ENCODE measurements at places on chromosomes 12 and 14.

GRCh38 chr14:103910984-103911383 lies 17.3 kb upstream of the TDRD9 start:
- no peak for DNase-seq

GRCh38 chr14:100108042-100108825 lies 43.0 kb downstream of the EVL start:
- DNase-seq, result peak; percentile 94

- DNase-seq, result no peak
These were observed 62.4 kb downstream of the PUS7L start for GRCh38 chr12:43696154-43696553.

DNA sequence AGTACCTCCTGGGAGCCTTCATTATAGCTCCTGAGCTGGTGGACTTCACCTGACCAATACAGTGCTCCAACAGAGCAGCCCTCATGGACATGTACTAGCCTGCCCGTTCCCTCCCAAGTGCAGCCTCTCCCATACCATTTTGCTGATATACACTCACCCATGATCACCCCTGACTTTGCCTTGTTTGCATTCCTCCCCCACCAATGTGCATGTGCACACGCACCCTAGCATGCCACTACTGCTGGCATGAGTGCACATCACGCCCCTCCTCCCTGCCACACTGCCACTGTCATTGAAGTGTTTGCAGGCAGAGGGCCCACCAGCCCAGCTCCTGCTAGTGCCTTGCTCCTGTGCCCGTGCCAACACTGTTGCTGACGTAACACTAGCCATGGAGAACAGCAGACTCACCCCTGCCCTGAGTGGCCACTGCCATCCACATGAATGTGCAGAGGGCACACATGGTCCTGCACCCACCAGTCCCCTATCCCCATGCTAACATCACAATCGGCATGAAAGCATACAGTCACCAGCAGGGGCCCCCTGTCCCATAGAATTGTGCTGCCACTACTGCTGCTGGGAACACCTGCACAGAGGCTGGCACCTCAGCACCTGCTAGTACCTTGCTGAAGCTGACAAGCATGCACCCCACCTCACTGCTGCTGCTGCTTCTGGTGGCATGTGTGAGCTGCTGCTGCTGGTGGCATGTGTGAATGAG lies 110.3 kb downstream of the SINHCAF start:
- DNase-seq, result no peak

DNA sequence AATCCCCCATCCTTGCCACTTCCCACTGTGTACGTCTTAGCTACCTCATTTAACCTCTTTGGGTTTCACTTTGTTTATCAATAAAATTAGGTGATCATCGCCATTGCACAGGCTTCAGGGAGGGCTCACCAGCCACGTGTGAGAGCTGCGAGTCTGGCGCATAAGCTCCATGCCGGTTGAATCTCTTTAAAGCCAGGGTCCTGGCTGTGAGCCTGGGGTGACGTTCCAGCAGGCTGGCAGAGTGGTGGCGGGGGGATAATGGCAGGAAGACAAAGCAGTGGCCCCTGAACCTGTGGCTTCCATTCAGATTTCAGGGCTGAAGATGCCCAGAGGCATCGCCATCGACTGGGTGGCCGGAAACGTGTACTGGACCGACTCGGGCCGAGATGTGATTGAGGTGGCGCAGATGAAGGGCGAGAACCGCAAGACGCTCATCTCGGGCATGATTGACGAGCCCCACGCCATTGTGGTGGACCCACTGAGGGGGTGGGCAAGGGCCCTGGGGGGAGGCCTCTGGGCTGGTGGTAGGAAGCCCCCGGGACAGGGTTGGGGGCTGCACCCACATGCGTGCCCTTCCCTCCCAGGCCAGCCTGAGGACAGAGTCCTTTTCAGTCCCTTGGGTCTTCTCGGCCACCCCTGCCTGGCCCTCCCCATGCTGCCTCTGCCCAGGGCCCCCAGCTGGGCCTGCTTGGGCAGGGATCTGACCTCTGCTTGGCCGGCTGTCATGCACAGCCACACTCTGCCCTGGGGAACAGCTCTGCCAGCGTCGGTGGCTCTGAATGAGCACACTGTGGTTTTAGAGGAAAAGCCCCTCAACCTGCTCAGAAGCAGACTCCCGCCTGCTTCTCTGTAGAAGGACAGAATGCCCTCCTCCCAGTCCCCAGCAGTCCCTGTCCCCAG lies 8.6 kb upstream of the NXPH4 start:
- DNase-seq, result no peak

DNA sequence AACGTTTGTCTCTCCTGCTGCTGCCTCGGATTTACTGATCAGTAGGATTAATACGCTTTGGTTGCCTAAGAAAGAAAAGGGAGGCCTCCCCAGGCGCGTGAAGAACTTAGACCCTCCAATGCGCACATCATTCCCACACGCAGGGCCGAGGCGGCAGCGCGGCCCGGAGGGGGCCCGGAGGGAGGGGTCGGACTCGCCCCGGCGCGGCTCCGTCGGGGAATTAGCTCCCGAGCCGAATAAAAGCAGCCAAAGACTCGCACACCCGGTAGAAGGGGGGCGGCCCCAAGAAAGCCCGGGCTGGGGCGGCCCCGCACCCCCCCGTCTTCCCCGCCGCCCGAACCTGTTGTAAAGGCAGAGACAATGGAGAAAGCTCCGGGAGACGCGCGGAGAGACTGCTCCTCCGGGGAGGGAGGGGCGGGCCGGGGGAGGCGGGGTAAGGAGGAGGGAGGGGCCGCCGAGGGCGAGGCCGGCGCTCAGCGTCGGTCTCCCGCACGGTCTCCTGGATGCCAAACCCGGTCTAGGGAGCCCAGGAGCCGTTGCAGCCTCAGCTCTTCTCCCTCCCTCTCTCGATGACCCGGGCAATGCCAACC lies at the start of gene NELL2:
TSS of gene NELL2 (minus strand) at position 362 of the 590 bp plus-strand sequence. CDS start 446 bp downstream, outside the sequence.
- DNase-seq, result peak; percentile 74

- no peak for DNase-seq
These were observed 54.9 kb upstream of the TMX1 start for GRCh38 chr14:51185180-51185579.

DNA sequence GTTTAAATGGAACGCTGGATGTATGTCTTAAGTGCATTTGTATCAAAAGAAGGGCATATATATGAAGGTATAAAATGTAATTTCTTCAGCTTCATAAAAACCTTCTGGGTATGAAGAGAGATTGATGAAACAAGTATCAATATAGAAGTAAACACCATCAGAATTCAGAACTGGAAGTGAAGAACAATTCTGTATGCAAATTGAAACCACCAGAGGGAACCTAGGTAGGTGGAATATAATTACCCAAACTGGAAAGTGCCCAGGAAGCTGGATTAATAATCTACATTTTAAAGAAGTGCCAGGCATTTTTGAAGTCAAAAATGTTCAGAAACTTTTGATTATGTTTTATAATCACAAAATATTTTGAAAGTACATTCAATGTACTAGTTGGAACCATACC lies 336.2 kb upstream of the GARIN6 start:
- DNase-seq, result no peak

GRCh38 chr14:76929927-76930326 lies 98.6 kb downstream of the IRF2BPL start:
- no peak for DNase-seq

- no peak for DNase-seq
These were observed 241.9 kb upstream of the FLRT2 start for GRCh38 chr14:85288041-85288440.

- DNase-seq, result no peak
These were observed 2.2 kb downstream of the ZFP36L1 start for GRCh38 chr14:68790644-68791077.

DNA sequence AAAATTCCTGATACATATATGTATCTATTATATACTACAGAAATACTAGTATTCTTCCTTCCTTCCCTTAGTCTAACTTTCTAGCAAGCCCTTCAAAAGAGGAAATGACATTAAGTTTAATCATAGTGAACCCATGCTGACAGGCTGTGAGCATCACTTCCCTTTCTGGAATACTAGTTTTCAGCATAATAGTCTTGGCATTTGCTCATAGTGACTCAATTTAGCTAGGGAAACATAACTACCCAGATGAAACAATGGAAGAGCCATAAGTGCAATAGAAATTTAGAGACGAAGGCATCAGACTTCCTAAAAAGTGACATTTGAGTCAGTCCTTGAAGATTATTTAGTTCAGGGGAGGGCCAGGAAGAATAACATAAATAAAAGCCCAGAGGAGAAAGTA lies 184.5 kb upstream of the CRY1 start:
- DNase-seq, result no peak

DNA sequence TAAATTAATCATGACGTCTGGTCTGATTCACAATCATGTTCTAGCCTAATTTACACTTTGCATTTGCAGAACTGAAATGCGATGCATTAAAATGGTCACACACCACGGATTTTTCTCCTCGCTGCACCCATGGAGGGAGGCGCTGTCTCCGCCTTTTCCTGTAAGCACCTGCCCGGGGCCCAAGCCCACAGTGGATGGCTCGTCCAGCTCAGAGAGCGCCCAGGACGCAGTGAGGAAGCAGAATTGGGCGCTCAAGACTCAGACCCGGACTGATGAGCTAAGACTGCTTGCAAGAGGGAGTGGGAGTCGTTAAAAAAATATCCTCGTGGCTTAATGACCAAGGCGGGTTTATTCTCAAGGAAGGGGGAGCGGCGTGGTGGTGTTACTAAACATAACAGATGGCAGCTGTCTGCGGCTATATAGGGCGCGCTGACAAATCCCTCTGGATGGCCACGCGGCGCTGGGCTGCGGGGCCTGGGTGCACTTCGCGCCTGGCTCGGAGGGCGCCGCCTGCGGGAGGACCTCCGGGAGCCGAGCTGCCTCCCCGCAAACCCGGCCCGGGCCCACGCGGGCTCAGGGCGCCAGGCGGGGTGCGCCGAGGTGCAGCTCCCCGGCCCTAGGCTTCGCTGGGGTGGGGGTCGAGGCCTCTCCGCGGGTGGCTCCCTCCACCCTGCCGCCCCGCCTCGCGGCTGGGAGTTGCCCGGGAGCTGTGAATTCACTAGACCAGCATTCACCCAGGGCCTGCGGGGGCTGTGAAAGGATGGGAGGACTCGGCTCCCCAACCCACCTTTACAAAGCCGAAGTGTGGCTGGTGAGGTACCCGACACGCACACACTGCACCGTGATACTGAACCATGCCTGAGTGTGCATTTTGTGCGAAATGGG lies 78.7 kb downstream of the PPM1A start:
- peak; percentile 41 for DNase-seq

- no peak for DNase-seq
These were observed 209.4 kb upstream of the PRICKLE1 start for GRCh38 chr12:42798811-42799438.

GRCh38 chr12:56104815-56105608 lies 653 bp downstream of the PA2G4 start:
- DNase-seq, result peak; percentile 55

- no peak for DNase-seq
These were observed 58.3 kb downstream of the ATP2A2 start for GRCh38 chr12:110339184-110339952.

GRCh38 chr12:95220726-95221125 lies 3.1 kb downstream of the VEZT start:
- no peak for DNase-seq

GRCh38 chr12:18828987-18829386 lies 91.1 kb downstream of the CAPZA3 start:
- DNase-seq, result no peak

GRCh38 chr12:57693317-57693658 lies 644 bp upstream of the OS9 start:
- DNase-seq, result no peak

- DNase-seq, result no peak
These were observed 727.6 kb downstream of the VRK1 start for GRCh38 chr14:97524589-97525319.

DNA sequence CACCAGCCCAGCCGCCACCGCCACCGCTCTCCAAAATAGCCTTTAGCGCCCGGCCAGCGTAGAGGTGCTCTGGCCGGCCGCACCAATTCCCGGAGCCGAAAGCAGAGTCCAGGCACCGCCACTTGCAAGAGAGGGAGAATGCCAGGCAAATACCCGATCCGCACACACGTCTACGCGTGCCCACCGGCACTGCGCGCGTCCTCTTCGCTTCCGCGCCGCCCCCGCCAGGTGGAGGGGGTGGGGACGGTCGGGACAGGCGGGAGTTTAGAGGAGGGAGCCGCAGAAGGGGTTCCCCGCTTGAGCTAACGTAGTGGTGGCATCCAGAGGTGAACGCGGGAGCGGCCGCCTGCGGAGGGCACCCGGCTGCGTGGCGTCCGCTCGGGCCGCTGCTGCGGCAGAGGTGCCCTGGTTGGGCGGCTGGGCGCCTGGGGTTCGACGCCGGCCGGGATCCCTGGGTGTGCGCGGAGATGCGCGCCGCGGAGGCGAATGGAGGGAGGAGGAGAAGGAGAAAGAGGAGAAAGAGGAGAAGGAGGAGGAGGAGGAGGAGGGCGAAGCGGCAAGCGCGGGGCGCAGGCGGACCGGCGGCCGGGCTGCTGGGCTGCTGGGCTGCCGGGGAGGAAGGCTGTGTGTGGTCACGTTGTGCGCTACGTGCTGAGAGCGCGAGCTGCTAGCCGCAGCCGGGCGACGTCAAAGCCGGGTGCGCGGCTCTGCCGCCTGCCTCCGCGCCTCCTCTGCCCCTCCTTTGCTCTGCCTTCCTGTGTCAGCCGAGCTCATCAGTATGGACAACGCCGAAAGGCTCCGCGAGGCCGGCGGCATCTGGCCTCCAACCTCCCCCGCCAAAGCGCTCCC lies at the start of gene MDGA2:
TSS of gene MDGA2 (minus strand) at position 140 of the 849 bp plus-strand sequence.
- DNase-seq, result peak; percentile 68

GRCh38 chr12:96070670-96071279 lies 35.4 kb upstream of the LTA4H start:
- no peak for DNase-seq

DNA sequence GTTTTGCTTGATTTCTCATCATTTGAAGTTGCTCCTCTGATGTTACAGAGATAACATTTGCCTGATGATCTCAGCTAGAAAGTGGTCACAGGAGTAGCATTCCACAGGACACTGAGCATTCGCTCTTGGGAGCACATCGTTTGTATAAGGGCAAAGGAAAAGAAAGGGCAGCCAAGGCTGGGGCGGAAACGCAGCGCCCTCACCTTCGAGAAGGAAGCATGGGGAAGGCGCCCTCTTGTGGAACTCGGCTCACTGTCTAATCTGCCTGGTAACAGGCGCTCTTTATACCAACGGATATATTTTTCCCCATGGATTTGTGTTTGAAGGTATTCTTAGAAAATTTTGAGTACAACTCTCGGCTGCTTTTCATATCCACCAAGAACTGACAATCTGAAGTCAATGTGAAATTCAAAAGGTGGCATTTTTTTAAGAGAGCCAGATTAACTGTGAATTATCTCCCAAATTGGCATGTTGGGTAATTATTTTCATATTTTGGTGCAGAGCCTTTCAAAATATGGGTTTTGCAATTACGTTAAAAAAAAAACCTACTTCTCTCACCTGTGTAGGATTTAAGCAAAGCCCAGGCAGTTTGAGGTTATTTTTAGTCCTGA lies 172.7 kb downstream of the CAND1 start:
- peak; percentile 81 for DNase-seq
